Stimulated activated CD8-positive, alpha-beta memory T cell treated with anti-CD3 and anti-CD28 coated beads, Interleukin-12 subunit alpha, Interleukin-12 subunit beta, amount 100 ng/mL, for 4 hours (primary cell): ENCODE measurements at places on chromosomes 12 and 14.

- no peak for DNase-seq
These were observed 22.0 kb downstream of the TSPAN8 start for GRCh38 chr12:71135812-71136176.

DNA sequence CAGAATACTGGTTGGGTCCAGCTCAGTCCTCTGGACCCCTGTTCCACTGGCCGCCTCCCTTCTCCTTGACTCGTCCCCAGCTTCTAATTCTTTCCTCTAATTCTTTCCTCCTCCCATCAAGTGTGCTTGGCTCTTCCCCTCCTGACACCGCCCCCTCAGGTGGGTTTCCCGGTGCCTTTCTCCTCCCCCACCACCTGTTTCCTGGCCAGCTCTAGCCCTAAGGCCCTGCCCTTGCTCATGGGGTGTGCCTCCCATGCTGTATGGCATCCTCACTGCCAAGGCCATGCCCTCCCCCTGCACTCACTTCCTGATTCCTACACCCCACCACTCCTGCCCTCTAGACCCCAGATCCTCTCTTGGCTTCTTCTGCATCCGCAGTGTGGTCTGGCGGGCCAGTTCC, 12.1 kb upstream of the EML1 start:
- no peak for DNase-seq

GRCh38 chr12:80697270-80697887, 10.1 kb upstream of the MYF6 start:
- no peak for DNase-seq

GRCh38 chr14:70642303-70643235, 853 bp downstream of the TTC9 start:
- no peak for DNase-seq

DNA sequence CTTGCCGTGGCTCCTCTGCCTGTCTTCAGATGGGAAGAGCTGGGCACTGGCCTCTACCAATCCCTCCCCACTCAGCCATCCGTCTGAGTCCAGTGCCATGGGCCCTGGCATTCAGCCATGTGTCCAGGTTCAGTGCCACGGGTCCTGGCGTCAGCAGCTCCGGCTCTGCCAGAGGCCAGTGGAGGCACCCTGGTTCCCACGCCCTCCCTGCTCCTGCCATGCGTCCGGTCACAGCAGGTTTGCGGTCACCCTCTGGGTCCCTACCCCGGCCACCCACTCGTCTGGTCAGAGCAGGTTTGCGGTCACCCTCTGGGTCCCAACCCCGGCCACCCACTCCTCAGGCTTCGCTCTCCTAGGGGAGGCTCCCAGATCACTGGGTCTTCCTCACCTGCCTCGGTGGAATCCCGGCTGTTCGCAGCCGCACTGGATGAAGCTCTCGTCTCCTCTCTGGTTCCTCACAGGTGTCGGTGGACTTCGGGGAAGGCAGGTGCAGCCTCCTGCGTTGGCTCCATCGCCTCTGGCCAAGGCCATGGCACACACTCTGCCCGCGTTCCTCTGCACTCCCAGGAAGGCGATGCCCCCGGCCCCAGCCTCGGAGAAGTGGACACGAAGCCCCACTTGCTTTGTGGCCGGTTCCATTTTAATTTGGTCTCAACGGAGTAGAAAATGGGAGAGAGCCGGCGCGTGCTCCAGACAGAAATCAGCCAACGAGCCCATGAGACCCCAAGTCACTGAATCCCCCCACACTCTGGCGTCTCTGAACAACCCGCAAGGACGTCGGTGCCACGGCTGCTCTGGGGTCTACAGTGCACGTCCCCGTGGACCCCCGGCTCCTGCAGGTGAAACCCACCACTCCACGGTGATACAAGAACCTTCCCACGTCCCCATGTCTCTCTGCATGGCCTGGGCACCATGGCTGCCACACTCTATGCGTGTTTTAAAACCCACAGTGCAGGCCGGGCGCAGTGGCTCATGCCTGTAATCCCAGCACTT, 47.8 kb upstream of the FBRSL1 start:
- DNase-seq = no peak

- DNase-seq = no peak
These were observed 12.3 kb upstream of the CHPT1 start for GRCh38 chr12:101685092-101685491.

DNA sequence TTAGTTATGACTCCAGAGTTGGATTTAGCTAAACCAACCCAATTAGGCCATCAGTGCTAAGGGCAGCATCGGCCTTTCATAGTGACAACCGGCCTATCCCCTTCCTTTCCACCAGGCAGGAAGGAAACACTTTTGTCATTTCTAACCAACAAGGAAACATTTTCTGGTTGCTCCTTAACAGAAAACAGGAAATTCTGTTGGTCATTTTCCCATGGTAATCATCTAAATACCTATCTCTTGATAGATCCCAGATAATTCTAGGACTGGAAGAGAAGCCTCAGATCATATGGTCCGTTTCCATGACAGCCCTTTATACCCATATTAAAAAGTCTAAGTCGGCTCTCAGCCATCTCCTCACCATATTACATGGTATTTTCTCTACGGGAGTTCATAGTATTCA, 79.2 kb upstream of the USP44 start:
- no peak for DNase-seq

DNA sequence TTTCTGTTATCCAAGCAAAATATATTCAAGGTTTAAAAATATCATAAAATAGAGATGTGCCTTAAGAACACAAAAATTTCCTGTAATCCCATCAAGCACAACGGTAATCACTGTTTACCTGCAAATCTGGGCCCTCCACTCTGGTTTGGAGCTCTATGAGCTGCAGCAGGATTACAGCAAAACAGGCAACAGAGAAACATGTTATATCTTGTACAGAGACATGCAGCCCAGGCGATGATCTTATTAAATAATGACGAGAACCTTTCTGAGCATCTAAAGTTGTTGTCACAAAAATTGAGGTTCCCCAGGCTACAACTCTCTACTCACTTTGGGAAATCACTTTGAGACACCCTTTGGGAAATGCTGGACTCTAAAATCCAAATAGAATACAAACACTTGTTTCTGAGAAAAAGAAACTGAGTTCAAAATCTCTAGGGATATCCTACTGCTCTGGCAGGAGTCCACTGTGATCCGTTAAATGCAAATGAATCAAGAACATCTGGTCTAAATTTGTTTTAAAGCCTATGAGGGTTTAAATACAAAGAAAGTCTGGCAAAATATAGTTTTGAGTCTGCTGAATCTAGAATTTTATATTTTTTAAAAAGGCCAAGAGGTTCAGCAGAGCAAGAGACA, 36.3 kb downstream of the STON2 start:
- DNase-seq = no peak

DNA sequence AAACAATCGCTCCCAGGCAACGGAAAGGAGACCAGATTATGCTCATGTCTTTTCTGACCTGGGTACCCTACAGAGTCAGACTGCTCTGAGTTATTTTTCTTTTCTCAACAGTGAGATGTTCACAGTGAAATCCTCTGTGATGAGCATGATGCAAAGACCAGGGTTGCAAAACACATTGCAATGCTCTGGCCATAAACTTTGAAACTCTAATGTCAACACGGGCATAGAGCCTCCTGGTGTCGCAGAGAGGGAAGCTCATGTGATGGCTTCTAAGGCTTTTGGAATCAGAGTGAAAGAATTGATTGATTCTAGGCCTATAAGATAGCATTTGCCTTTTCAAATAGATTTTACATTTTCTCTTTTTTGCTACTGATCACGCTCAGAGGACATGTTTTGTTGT, 193.4 kb downstream of the RASSF9 start:
- DNase-seq = no peak

GRCh38 chr14:68215629-68216028, 396.1 kb downstream of the RAD51B start:
- DNase-seq = no peak

- DNase-seq = no peak
These were observed 341.5 kb upstream of the TMPO start for GRCh38 chr12:98173773-98174427.

GRCh38 chr12:48601013-48601756, 31.3 kb upstream of the LALBA start:
- DNase-seq = no peak

DNA sequence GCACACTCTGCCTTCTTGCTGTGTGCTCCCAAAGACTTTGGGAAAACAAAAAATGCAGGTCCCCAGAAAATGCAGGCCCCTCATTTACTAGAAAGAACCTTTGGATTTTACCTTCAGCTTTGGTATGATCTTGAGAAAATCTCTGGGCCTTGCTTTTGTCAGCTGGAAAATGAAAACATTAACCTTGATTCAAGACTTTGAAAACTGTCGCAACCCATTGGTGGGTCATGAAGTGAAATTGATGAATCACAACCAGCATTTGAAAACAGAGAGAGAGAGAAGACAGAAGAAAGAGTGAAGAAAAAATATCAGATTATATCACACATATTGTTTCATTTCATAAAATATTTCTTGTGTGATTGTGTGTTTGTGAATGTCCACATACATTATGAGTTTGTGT, 322.5 kb downstream of the ZFP36L1 start:
- no peak for DNase-seq

GRCh38 chr12:91613223-91613779, 430.7 kb upstream of the DCN start:
- DNase-seq = no peak

GRCh38 chr14:91374879-91375702, 42.5 kb downstream of the CCDC88C start:
- no peak for DNase-seq

GRCh38 chr12:124018539-124018938, 45.5 kb downstream of the ZNF664 start:
- no peak for DNase-seq

DNA sequence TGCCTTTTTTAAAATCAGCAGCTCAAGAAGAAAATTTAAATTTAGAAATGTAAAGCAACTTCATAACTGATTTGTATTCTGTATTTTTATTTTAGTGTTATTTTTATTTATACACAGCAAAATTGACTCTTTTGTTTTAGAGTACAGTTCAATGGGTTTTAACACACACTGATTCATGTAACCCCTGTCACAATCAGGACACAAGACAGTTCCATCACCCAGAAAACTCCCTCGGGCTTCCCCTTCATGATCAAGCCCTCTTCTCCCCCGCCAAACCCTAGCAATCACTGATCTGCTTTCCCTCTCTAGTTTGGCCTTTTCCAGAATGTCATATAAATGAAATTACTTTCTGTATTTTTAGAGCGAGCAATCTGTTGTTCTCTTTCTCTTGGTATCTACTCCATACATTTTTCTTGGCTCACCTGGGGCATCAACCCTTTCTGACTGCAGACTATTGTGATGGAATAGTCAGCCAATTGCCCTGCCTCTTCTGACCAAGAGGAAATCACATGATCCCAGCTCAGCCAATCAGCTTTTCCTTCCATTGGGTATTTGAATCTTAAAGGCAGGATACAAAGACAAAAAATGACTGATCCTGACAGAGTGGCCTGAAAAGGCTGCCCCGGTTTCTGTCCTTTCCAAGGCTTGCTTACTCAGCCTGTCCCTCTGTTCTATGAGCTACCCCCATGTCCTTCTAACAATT, 5.3 kb downstream of the SLC5A8 start:
- DNase-seq = no peak

DNA sequence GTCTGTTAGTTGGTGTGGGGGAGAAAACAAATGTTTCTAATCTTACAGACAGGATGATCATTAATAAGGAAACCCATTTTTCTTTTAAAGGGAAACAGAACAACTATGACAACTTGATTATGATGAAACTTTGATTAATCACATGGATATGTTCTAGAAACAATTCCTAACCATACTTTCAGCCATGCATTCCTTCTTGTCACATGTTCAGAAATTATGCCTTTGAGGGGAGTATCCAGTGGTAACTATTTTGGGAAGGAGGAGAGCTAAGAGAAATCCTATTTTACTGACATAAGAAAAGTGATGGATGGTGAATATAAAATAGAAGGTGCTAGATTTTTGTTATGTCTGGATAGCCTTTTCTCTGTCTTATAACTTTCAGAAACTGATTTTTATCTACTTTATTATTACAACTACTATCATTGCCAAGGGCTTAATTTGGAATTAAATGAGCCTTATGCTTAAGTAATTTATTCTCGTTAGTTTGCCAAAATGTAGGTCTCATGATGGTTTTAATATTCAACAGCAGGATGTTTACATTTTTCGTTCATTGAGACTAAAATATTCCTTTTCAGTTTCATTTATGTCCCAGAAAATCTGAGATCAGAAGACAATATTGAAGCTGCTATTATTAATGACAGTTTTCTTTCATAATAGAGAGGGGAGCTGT, 200.1 kb downstream of the TMTC2 start:
- no peak for DNase-seq

DNA sequence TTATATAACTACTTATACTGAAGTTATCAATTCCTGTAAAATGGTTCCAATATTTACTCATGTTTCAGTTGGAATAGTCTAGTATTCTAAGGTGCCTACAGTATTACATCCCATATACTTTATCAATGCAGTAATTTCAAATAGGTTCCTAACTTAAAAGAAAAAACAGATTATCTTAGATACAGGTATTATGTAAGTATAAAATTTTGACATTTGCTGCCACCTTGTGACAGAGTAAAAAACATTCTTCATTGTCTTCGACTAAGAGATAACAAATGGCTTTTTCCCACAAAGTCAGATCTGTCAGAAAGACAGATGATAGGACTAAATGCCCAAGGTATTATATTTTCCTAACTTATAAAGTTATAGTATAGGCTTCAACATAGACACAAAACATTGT, 78.7 kb downstream of the TXNDC16 start:
- DNase-seq = no peak

- DNase-seq = no peak
These were observed 115.2 kb upstream of the MAP1LC3B2 start for GRCh38 chr12:116443821-116444589.

DNA sequence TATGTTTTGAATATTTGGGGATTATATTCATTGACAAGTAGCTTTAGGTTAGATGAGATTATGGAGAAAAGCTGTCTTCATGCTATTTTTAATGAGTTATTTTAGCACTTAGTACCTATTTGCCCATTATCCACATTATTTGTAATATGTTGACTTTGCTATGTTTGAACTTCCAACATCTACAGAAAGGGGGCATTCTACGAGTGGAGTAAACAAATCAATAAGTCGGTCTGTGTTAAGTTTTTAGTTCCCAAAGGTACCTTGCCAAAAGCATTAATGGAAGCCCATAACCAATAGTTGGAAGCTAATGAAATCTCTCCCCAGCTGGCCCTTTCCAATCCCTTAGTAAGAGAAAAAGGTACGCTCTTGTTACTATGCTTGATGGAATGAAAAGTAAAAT, 250.0 kb upstream of the E2F7 start:
- no peak for DNase-seq

DNA sequence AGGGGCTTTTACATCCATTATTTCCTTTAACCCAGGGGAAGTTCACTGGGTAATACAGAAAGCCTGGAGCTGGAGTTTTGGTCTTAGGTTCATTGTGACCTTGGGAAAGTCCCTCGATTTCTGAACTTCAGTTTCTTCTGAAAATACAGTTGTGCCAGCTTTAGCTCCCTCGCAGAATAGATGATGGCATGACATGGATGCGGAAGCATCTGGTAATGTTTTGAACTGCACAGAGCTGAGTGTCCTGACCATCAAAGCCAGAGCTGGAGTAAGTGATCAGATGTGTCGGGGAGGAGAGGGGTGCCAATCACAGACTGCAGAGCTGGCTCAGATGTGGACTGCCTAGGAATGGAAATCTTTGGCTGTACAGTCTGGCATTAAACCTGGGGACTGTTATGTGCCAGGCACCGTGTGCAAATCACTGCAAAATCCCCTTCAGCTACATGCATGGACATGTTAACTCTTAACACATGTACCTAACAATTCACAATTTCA, 180.9 kb downstream of the ETV6 start:
- DNase-seq = no peak
